ENCODE measurements at places on chromosomes 6 and 20.

DNA sequence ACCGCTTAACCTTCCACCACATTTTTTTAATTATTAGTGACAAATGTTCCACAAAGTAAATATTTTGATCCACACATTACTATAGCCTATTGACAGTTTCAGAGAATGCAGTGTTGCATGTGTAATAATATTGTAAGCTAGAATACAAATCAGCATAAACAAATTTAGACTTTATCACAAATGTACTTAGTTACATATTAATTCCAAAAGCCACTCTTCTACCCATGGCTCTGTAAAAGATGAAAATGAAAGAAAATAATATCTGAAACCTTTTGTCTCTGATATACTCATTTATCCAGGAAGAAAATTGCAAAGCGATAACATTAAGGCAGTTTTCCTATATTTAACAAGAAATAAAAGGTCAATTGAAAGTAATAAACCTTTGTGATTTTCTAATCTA, 954.0 kb upstream of the MAN1A1 start:
- DNase-seq, result no peak

- DNase-seq, result peak; percentile 95
Observed at GRCh38 chr6:13355043-13355945, 27.0 kb upstream of the TBC1D7 start.

DNA sequence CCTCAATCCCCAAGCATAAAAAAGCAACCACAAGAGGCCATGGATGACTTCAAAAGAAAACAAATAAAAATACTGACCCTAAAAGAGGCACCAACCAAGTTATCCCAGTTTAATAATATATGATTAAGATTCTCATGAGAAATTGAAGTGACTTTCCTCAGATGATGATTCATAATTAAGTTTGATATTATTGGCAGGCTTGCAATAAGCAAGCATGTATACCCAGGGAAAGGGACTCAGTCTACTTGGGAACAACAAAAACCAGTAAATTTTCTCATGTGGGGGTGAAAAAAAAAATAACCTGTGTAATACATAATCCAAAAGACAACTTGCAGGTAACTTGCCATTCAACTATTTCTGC, 19.6 kb downstream of the JAG1 start:
- DNase-seq, result no peak

- no peak for DNase-seq
Observed at GRCh38 chr6:103335412-103335811, 1524.3 kb downstream of the HACE1 start.

DNA sequence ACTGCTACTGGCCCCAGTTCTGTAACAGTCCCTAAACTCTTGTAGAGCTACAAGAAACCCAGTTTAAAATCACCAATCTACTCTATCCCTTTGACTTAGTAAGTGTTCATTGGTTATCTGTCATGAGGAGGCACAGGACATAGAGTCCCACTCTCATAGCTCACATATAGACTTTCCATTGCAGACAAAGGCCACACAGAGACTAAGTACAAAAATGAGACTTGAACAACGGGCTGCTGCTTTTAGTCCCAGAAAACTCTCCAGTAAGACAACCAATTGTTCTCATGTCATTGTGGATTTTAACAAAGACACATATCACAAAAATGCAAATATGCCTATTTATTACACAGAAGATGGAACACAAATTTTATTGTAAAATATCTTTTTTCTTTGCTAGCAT, 197.4 kb downstream of the PTPRK start:
- DNase-seq, result no peak

- DNase-seq, result no peak
Observed at GRCh38 chr6:12114055-12114503, 102.0 kb downstream of the HIVEP1 start.

DNA sequence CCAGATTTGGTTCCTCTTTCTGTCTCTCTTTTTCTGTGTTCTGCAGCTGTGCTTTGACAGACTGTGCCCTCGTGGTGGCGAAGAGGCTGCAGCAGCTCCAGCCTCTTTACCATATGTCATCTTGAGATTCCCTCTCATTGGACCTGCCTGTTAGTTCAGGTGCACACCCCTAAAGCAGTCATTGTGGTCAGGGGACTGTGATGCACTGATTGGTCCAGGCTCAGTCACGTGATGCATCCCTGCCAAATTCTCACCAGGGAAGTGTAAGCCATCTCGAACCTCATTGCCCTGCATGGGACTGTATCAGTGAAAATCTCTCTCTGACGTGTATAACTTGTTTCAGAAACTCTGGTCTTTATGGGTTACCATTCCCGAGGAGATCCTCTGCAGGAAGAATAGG, 160.3 kb downstream of the EYA2 start:
- DNase-seq, result no peak

- no peak for DNase-seq
Observed at GRCh38 chr20:17904027-17904426, 64.6 kb downstream of the SNX5 start.

- peak; percentile 64 for DNase-seq
Observed at GRCh38 chr6:41976794-41977484, 35.3 kb upstream of the CCND3 start.

DNA sequence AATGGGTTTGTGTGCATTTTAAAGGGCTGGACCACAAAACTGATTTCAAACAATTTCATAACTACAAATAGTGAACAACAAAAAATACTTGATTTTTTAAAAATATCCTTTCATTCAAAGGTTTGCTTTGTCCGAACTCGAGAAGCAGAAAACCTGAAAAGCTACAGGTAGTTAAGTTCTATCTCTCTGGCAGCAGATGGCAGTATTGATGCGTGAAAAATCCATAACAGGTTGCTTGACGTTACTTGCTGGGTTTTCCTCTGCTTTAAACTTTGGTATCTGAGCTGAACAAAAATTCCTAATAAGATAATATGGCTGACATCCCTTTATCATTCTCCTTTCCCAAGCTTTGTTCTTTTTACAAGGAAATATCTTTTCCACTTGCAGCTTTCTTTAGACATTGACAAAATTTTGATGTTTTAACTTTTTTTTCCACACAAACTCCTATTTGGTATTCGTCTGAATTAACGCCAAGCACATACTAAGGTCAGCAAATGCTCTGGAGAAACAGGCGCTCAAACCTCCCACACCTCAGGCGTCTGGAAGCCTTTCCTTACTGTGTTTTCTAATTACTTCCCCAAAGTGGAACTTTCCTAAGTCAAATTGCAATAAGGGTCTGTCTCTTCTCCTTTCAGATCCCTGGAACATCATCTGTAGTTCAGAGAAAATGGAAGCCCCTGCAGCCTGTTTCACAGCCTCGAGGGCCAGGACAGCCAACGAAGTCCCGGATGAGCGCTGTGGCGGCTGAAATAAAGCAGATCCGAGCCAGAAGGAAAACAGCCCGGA, 50.3 kb upstream of the GFRAL start:
- peak; percentile 56 for DNase-seq

DNA sequence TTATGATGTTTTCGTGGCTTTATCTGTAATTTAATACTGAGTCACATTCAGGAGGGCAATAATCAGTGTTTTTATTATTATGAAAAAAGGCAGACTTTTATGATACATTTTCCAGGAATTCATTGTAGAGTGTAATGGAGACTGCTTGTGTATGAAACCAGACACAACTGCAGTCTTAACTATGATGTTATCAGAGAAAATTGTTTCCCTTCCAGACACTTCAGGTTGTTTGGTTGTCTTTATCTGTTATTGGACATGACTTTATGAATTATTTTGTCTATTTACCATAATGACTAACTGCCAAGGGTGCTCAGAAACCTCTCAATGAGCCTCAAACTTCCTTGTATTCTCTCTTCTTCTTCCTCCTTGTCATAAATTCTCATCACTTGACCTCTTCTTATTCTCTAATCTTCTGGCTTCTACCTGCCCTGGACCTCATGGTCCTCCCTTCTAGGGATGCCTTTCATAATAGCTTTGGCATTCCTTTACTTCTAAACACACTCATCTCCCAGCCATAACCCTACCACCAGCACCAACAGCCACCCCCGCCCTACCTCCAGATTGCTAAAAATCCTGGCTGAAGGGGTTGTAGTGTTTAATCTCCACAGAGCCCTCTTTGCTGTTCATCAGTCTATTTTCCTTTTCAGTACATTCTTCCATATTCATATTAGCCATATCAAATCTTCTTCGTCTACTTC, 492.5 kb downstream of the CDKAL1 start:
- peak; percentile 83 for DNase-seq

- no peak for DNase-seq
Observed at GRCh38 chr6:15108383-15108715, 137.5 kb upstream of the JARID2 start.

DNA sequence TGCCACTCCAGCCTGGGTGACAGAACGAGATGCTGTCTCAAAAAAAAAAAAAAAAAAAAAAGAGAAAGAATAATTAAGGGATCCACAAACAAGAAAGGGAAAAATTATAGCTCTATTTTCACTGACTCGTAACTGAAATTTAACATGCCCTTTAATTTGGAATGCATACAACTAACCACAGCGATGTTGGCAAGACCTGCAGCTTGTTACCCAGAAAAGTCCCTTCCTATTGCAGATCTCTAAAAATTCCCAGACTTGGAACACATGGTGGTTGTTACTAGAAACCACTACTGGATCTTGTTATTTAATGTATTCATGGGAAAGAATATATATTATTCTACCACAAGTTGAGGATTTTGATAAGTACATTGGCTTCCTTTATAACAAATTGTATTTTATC, 27.8 kb upstream of the SMIM28 start:
- DNase-seq, result no peak

DNA sequence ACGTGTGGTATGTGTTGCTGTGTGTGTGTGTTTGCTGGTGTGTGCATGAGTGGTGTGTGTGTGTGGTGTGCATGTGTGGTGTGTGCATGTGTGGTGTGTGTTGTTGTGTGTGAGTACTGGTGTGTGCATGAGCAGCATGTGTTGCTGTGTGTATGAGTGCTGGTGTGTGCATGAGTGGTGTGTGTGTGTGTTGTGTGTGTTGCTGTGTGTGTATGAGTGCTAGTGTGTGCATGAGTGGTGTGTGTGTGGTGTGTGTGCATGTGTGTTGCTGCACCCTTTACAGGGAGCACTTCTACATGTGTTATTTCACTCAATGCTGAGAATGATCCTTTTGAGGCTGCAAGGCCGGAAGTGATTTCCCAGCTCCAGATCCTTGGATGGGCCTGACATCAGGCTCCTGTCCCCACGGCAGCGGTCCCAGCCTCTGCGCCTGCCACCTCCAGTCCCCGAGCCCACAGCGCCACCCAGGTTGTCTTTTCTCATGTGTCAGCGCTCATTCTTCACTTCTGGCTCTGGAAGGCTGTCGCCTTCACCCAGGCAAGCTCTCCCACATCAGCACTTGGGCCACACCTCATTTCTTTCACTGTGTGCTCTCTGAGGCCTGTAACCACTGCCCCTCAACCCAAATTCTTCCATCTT, 2.6 kb downstream of the NPEPL1 start:
- DNase-seq, result no peak

- peak; percentile 75 for DNase-seq
Observed at GRCh38 chr6:100311707-100312251, 152.9 kb downstream of the SIM1 start.

DNA sequence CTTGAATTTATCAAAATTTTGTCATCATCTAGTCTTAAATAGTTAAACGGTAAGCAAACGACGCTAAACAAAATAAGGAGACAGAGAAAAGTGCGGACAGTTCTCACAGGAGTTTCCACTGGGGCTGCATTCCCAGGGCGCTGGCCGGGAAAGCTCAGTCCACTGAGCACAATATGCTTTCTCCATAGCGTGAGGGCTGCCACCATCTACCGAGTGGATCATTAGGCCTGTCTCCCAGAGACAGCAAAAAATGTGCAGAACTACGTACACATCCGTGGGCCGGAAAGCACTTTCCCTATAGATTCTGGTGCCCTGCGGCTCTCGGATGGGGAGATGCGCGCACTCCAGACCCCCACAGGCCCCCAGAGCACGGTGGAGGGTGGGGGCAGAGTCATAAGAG, 84.9 kb downstream of the THBS2 start:
- no peak for DNase-seq

GRCh38 chr6:149170564-149171452, 146.7 kb upstream of the TAB2 start:
- no peak for DNase-seq

DNA sequence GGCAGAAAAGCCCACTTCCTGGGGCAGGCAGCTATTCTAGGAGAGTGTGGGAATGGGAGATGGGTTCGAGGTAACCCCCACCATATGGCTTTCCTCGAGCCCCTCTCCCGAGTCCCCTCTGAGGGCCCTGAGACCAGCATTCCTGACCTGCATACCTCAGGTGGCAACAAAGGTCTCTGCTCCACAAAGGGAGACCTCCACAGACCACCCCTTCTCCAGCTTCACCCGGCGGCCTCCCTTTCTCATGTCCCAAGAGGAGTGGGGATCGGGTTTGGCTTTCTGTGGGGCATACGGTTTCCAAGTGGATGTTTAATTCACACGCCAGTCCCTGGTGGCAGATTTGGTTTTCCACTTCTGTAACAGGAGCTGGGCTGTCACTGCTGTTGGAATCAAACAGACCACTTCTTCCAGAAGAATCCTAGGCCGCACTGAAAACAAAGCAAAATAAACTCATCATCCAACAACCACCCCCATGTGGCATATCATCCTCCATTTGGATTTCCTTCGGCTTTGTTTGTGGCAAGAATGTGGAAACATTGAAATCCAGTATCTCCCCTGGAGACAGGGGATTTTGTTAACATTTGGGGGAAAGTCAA, 83.2 kb downstream of the DLL1 start:
- DNase-seq, result no peak

- DNase-seq, result peak; percentile 20
Observed at GRCh38 chr6:14804785-14805210, 441.1 kb upstream of the JARID2 start.

DNA sequence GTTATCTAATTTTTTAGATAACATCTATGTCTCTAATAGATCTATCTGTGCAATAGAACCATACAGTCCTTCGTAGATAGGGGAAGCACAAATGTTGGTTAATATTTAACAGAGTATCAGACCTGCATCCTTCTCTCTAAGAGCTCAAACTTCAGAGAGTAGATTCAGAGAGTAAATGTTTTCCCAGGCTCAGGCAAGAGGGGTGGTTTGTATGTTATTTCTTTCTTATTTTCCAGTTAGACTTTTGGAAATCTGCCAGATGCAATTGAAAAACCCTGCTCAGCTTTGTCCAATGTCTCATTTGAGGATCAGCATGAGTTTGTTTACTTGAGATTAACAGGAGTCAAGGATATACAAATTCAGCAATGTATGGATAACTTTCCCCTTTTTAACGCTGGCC, 361.9 kb downstream of the BCKDHB start:
- DNase-seq, result no peak

- no peak for DNase-seq
Observed at GRCh38 chr6:158387036-158387435, 74.8 kb downstream of the TULP4 start.

DNA sequence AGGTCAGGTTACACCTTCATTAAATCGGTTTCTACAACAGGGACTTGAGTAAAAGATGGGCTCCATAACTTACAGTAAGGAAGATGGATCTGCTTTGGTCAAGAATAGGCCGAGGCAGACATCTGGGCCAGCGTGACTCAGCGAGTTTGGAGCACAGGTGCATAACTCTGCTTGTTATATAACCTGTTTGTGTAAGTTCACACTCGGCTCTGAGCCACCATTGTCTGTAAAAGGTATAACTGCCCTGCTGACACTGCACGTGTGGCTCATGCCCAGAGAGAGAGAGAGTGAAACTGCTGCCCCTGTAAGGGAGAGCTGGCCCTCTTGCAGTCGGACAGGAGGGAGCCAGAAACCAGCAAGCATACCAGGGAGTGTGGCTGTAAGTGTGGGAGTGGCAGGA, 737.9 kb upstream of the SLC35B3 start:
- no peak for DNase-seq

GRCh38 chr6:75876152-75876551, 127.1 kb downstream of the MYO6 start:
- no peak for DNase-seq

GRCh38 chr6:105560611-105561066, 157.8 kb upstream of the PREP start:
- peak; percentile 92 for DNase-seq

GRCh38 chr6:77318256-77318655, 145.0 kb downstream of the HTR1B start:
- DNase-seq, result no peak
